BJ (cell line): ENCODE measurements at places on chromosomes 12 and 14. TPM values are rescaled to one million over a fixed set of nuclear protein-coding genes. Genes with fewer than 3 reads are reported as not detected.
A peak's percentile ranks its signal among the peaks of the same experiment; 100 is the strongest.

DNA sequence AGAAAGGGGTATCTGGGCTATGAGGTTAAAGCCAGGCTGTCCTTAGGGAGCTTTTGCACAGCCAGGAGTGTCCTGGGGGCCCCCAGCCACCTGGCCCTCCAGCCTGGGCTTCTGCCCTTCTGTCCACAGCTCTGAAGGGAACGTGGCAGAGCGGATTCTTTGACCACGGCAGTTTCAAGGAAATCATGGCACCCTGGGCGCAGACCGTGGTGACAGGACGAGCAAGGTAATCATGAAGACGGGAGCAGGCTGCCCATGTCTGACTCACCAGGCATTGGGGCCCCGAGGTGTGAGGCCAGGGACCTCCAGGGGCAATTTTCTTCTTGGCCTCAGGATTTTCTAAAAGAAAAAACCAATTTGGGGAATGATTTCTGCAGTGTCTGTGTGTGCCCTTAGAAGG, 53.1 kb downstream of the FOXN4 start:
- no peak for DNase-seq

DNA sequence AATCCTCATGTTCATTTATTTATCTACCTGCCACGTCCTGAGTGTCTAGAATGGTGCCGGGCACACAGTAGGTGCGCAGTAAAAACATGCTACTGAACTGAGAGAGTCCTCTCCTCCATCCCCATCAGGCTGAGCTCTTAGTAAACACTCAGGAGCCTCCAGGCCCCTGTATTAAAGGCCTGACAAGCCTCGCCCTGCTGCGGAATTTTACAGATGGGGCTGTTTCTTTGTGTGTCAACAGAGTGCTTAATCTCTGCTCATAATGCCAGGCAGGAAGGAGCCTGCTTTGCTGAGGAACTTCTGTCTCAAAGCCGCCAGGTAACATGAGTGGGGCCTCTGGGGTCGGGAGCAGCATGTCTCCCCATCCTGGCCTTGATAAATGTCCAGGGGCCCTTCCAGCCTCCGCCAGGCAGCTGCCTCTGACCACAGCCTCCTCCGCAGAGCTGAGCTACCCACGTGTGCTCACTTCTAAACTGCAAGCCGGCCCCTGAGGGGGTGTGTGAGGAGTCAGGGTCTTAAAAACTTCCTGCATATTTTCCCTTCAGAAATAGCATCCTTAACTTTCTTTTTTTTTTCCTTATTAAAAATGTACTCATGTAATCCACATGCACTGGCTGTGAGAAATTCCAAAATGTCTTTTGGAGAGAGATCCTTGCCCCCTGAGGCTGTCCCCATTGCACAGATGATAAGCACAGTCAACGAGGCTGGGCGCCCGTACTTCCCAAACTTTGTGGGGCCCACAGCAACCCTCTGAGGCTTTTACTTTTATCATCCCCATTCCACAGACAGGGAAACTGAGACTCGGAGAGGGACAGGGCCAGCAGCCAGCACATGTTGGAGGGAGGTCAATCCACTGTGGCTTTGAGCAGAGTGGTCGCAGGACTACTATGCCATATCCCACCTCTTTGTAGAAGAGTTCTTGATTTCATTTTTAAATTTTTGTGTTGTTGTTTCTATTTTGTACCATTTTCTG, 116.0 kb upstream of the NCOR2 start:
- no peak for DNase-seq

DNA sequence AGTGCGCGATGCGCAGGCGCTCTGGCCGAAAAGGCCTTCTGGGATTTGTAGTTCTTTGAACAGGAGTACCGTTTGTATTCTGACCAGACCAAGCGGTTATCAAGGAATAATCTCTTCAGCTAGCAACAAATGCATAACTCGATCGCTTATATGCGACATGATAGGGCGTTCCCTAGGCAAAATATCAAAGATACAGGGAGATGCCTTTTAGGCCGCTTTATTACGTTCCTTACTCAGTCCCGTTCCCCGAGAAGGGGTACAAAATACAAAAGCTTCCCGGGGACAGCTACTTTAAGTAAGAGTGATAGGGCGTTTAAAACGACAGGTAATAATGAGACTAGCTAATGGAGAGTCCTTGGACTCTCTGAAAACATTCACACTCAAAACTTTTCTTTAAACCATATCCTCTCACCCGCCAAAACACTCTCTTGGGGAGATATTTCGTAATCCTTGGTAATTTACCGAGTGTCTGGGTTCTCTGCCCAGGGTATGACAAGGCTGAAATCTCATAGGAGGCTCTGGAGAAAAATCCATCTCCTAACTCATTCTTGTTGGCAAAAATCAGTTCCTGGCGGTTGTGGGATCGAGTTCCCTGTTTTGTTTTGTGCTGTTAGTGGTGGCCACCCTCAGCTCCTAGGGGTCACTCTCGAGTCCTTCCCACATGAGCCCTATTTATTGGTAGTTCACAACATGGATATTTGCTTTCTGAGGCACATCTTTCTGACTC, 412 bp upstream of the SNW1 start:
- DNase-seq = peak; percentile 2

DNA sequence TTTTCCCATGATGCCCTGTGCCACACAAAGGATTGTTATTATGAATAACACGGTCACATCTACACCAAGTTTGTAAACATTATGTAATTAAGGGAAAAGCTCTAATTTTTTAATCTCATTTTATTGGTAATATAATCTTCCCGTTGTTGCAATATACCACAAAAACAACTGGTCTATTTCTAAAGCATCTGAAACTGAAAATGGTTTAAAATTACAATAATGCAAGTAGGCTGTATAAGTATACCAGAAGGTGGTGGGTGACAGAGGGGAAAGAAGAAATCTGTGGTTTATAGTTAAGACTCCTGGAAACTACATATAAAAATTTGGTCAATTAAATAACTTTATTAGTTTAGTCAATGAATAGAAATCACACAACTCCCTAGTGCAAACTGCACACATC, 5.2 kb downstream of the DDHD1 start:
- no peak for DNase-seq

DNA sequence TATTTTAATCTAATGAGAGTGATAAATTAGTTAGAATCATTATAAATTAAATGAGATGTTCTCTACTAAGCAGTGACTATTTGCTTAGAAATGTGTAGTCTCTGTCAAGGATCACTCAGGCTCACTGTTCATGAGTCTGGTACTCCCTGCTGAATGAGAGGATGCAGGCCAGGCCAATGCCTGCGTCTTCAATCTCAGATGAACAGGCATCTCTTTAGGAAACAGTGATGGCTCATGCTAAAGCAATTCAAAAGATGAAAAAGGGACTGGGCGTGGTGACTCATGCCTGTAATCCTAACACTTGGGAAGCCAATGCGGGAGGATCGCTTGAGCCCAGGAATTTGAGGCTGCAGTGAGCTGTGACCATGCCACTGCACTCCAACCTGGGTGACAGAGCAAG, 106.8 kb downstream of the ZFC3H1 start:
- DNase-seq = peak; percentile 77

GRCh38 chr12:80262346-80262745, 163.0 kb downstream of the OTOGL start:
- DNase-seq = no peak

GRCh38 chr12:57452937-57453509, 2.1 kb upstream of the INHBE start:
- DNase-seq = no peak

DNA sequence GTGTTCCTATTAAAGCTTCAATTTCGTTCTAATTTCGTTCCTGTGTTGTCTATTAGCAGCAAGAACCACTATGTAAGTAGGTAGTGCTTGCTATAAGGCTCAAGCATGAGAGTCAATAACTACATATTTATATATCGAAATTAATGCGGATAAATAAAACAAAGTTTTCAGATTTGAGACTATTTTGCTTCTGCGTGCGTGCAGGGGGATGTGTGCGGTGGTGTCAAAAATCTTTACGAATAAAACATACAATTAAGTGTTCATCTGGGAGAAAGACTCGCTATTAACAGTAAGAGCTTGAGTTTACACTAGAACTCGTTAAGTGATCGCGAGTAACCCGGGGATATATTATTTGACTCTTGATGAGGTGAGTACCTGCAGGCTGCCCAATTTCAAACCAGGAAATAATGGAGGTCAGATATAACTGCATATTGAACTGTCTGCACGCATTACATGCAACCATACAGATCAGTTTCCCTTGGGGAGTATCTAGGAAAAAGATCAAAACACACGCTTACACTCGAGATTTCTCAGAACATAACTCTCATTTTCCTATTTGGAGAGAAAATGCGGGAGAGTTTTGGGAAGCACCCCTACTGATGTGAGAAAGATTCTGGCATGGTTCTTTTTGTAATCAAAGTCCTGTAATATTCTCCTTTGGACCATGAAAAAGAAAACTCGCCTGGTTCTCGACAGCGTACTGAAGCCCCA, 813 bp downstream of the TWF1 start:
- DNase-seq = no peak

DNA sequence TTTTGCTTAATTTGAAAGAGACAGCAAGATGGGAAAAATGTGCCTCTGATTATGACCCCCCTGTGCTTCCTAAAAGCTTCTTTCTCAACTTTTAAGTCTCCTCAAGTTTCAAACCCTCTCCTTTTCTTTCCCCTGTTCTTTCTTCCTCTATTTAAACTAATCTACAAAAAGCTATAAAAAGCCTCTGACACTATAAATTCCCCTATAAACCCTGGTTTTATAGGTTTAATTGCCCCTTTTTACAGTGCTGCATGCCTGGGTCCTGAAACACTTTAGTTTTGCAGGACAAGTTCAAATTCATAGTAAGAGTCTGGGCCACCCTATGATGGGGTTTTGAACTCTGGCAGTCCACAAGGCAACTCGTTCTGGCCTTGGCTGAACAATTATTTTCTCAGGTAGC, 510.9 kb upstream of the TBX3 start:
- DNase-seq = peak; percentile 34

DNA sequence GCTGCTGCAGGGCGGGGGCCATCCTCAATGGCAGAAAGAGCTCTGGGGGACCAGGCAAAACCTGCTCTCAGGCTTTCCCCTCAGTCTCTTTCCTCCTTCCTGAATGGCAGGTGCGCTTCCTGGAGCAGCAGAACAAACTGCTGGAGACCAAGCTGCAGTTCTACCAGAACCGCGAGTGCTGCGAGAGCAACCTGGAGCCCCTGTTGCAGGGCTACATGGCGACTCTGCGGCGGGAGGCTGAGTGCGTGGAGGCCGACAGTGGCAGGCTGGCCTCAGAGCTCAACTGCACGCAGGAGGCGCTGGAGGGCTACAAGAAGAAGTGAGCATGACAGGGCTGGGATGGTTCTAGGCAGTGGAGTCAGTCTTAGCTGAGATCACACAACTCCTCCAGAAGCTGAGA, 22.9 kb upstream of the KRT83 start:
- DNase-seq = no peak

- no peak for DNase-seq
Observed at GRCh38 chr12:116165036-116165425, 112.5 kb downstream of the MED13L start.

DNA sequence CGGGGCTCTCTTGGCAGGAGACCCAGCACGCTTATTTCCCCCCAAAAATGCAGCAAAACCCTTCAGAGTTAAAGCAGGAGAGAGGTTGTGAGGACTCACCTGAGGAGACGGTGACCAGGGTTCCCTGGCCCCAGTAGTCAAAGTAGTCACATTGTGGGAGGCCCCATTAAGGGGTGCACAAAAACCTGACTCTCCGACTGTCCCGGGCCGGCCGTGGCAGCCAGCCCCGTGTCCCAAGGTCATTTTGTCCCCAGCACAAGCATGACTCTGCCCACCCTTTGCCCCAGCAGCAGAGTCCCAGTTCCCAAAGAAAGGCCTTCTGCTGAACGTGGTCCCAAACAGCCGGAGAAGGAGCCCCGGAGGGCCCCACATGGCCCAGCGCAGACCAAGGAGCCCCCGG, 337.7 kb downstream of the TMEM121 start:
- DNase-seq = no peak

DNA sequence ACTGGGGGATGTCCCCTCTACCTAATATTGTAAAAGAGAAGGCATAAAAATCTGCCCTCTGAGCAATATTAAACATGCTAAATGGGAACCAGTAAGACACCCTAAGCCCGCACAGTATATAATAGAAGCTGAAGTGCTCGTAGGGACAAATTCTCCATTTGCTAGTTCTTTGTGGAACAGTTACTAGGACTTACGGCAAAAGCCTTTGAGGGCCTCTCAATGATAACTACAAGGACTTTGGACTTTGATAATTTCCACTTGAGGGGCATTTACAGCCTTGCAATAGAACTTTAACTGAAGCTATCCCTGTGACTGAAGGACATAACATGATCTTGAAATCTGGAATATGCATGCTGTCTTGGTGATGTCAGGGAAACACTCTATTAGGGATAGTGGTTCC, 111.5 kb upstream of the IFNG-AS1 start:
- DNase-seq = no peak

- DNase-seq = no peak
Observed at GRCh38 chr12:85968606-85969005, 94.5 kb downstream of the NTS start.

DNA sequence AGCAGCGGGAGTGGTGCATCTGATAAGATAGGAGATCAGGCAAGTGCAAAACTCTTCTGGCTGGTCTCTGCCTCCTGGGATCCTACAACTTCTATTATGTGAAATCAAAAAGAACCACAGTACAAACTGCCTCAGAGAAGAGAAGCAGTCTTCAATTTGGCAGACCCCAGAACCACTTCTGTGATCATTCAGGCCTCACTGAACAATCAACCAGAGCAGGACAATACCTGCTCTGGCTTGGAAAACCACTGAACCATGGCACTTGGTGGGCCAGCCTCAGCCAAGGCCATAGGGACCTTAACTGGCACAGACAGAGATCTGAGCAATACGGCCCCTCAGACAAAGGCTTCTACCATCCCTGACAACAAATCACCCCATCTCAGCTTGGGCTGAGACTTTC, 103.0 kb downstream of the NDUFA12 start:
- DNase-seq = no peak

GRCh38 chr12:65784289-65785015, 39.8 kb upstream of the HMGA2 start:
- no peak for DNase-seq

DNA sequence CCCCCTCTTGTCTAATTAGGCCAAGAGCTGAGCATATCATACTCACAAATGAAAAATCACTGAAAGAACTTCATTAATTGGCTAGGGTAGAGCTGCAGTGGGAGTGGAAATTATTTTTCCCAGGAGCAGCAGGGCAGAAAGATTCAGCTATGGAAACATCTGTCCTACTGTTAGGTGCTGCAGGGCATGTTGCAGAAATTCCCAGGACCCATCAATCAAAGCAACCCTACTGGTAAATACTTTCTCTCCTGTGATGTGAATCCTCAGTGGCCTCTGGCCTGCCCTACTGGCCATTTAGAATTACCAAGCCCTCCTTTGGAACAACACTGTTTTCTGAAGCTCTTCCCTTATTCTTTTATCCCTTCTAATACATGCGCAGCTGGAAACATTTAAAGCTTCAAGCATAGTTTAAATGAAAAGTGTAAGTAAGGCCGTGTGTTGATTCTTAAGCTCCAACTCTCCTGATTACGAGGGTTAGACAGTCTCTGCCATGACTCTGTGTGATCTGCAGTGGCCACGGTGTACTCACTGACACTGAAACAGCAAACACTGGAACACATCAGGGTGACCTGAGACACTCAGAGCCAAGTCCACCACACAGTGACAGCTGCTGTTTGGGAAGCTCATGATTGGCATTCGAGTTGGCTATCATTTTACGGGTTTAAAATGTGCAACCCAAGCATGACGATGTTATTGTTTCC, 62.6 kb upstream of the TMCC3 start:
- DNase-seq = no peak

Gene C12orf43
- polyA plus RNA-seq = 12.0 and 14.0 TPM in 2 replicates

Gene FOXG1
- 0.01 TPM in 1 of 2 replicates, not detected in the other for polyA plus RNA-seq

Gene MYH6
- polyA plus RNA-seq = not detected in 2 replicates

Gene CREBL2
- polyA plus RNA-seq = 15.4 and 25.6 TPM in 2 replicates

Gene CISTR
- not detected in 2 replicates for polyA plus RNA-seq

Gene CMA1
- not detected in 2 replicates for polyA plus RNA-seq

Gene BIN2
- not detected in 2 replicates for polyA plus RNA-seq

Gene TMEM117
- polyA plus RNA-seq = 4.3 and 7.0 TPM in 2 replicates

Gene RBP5
- not detected in 2 replicates for polyA plus RNA-seq

Gene SYNDIG1L
- polyA plus RNA-seq = not detected in 2 replicates

Gene RPGRIP1
- polyA plus RNA-seq = not detected in 2 replicates
